ENCODE measurements at places on chromosomes 3 and 15.
A peak's percentile ranks its signal among the peaks of the same experiment; 100 is the strongest.

GRCh38 chr3:170914212-170914611, 5.8 kb upstream of the EIF5A2 start:
- no peak for DNase-seq

- no peak for DNase-seq
These were observed 43.0 kb downstream of the ZBTB38 start for GRCh38 chr3:141411251-141411771.

DNA sequence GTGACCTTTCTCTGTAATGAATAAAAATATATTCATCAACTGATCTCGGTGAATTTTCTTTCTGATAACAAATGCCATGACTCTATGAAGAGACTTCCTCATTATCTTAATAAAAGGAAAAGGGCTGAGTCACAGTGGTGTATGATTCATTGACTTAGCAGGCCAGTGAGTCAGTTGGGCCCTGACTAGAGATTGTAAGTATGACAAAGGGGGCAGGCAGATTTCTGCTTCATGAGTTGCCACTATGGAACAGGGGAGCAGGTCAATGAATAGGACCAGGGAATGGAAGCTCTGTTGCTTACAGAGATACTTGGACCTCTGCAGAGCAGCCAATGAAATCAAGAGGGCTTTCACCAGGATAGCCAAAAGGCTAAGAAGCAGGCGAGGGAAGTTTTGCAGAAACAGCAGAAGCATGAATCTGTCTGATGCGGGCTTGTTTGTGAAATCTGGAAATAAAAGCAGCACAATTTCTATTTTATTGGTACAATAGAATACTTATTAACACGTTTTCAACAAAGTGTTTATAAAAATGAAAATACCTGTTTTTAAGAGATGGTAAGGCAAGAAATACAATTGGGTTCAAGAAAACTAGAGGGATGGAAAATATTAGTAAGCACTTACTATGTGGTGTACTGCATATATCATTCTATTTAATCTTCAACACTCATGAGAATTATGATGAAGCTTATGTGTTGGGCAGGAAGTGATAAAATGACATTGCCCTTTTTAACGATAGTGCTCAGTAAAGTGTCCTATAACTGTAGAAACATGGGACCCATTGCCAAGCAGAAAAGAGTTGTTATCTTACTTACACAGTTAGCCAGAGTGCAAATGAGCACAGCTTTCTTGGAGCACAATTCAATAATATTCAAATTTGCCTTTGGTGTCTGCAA, 169.8 kb upstream of the MYRIP start:
- DNase-seq: no peak

GRCh38 chr3:21704796-21705195, 46.2 kb downstream of the ZNF385D start:
- no peak for DNase-seq

- DNase-seq: no peak
These were observed 82.5 kb upstream of the NAALADL2 start for GRCh38 chr3:174776636-174777035.

GRCh38 chr3:69299344-69299743, 86.5 kb downstream of the FRMD4B start:
- no peak for DNase-seq

DNA sequence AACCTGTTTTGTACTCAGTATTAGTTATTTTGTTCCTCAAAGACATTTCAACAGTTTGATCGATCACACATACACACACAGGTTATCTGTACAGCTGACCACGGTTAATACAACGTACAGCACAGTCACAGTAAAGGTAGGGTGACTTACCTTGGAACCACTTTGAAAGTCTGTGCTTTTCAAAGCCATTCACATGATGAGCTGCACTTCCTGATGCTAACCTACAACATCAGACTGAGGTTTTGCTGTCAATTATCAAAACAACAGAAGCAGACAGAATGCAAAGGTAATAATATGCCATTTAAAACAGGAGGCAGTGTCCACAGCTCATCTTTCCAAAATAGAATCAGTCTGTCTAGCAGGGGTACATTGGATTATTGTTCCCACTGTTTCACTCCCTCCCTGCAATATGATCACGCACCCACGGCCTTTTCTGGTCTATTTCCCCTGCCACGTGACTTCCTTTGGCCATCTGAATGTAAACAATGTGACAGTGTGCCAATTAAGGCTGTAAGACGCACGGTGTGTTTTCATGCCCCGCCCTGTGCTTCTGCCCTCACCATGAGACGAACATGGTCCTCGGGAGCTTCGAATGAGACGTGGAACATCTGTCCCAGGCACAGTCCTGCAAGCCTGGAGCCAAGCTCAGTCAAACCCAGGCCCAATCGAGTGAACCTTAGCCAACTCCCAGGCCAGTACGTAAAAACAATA, 102.4 kb downstream of the FMN1 start:
- peak; percentile 31 for DNase-seq

DNA sequence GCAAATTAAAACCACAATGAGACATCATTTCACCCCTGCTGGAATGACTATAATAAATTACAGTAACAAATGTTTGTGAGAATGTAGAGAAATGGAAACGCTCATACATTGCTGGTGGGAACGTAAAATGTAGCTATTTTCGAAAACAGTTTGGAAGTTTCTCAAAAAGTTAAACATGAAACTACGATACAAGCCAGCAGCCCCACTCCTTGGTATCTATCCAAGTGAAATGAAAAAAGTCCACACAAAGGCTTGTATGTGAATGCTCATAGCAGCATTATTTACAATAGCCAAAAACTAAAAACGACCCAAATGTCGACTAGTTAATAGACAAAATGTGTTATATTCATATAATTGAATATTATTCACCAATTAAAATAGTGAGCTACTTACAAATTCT, 22.9 kb upstream of the CFAP20DC start:
- DNase-seq: no peak

DNA sequence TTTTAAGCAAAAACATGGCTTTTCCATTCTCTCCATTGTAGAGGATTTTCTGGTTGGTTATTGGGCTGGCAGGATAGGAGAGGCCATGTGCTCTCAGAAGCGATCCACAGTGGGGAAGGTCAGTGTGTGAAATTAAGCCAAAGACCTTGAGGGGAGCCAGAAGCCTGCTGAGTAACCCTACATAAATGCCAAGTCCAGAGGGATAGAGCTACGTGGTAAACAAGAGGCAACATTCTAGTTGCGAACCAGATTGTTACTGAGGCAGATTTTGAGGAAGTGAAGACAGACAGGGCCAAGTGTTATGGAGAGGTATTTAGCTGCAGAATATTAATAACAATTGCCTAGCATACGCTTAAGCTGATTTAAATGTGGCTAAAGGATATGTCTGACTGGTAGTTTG, 592.8 kb upstream of the GBE1 start:
- DNase-seq: no peak

GRCh38 chr15:84944311-84944710, 37.3 kb upstream of the PDE8A start:
- DNase-seq: no peak

GRCh38 chr3:165459924-165460835, 264.0 kb upstream of the SLITRK3 start:
- no peak for DNase-seq

GRCh38 chr3:45491344-45491743, 103.0 kb downstream of the LARS2 start:
- DNase-seq: no peak

GRCh38 chr15:67914537-67915460, 75.0 kb upstream of the RNU6-1 start:
- peak; percentile 90 for DNase-seq

GRCh38 chr3:177932346-177932745, 603.9 kb upstream of the KCNMB2 start:
- DNase-seq: no peak

- DNase-seq: no peak
These were observed 136.9 kb upstream of the PFN2 start for GRCh38 chr3:150107429-150108175.

GRCh38 chr3:33699275-33699674, 18.8 kb downstream of the CLASP2 start:
- no peak for DNase-seq

GRCh38 chr3:149258298-149258697, 36.7 kb upstream of the CP start:
- DNase-seq: no peak

All from NCI-H1417 (cell line).